ENCODE measurements at places on chromosomes 7 and 10.

DNA sequence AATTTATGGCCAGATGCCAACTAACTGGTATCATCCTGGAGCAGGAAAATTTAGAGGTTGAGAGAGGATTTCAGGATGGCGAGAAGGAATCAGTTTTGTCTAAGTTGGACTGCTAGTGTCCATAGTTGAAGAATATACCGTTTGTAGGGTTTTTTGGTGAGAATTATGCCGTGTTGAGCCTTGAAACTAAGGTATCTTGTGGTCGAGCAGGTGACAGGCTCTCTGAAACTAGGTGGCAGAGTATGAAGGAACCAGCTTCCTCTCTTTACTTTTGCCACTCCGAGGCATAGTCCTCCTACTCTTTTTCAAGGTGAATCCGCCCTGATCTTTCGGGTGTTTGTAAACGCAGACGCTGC, 9.7 kb downstream of the MDFIC start:
- peak; percentile 79 for DNase-seq

DNA sequence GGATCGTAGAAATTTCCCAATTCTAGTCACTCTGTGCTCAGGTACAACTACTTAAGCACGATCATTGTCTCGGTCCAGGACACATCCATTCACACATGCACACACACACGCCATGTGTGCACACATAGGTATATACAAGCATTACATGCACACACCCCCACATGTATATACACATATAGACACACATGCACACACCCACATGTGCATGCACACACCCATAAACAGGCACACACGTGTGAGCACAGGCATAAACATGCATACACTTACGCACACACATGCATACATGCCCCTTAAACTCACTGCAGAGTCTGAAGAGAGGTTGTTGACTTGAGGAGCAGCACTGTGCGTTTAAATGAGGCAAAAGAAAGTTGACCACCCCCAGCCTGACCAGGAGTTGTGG, 32.5 kb upstream of the INSIG1 start:
- DNase-seq: no peak

GRCh38 chr7:47786557-47787248, 161.6 kb downstream of the PKD1L1 start:
- DNase-seq: no peak

- no peak for DNase-seq
Observed at GRCh38 chr7:100080907-100081534, 502 bp downstream of the ZNF3 start.

GRCh38 chr10:119270762-119271366, 63.5 kb downstream of the GRK5 start:
- peak; percentile 60 for DNase-seq

- no peak for DNase-seq
Observed at GRCh38 chr10:13945390-13946208, 358.8 kb downstream of the PRPF18 start.

Measured in activated CD4-positive, alpha-beta T cell treated with anti-CD3 and anti-CD28 coated beads, Interleukin-10, Interleukin-2, amounts not matched to agents 100 ng/mL and 50 ng/mL, durations not matched to agents 16 hours and 8 hours (primary cell).